Midbrain (tissue), 1 donor: ENCODE measurements at places on chromosomes 11 and 22.
A peak's percentile ranks its signal among the peaks of the same experiment; 100 is the strongest.

- DNase-seq: no peak
Measured at GRCh38 chr11:125350206-125351032, 145.6 kb downstream of the FEZ1 start.

- no peak for DNase-seq
Measured at GRCh38 chr22:20433686-20434241, 3.9 kb downstream of the SCARF2 start.

DNA sequence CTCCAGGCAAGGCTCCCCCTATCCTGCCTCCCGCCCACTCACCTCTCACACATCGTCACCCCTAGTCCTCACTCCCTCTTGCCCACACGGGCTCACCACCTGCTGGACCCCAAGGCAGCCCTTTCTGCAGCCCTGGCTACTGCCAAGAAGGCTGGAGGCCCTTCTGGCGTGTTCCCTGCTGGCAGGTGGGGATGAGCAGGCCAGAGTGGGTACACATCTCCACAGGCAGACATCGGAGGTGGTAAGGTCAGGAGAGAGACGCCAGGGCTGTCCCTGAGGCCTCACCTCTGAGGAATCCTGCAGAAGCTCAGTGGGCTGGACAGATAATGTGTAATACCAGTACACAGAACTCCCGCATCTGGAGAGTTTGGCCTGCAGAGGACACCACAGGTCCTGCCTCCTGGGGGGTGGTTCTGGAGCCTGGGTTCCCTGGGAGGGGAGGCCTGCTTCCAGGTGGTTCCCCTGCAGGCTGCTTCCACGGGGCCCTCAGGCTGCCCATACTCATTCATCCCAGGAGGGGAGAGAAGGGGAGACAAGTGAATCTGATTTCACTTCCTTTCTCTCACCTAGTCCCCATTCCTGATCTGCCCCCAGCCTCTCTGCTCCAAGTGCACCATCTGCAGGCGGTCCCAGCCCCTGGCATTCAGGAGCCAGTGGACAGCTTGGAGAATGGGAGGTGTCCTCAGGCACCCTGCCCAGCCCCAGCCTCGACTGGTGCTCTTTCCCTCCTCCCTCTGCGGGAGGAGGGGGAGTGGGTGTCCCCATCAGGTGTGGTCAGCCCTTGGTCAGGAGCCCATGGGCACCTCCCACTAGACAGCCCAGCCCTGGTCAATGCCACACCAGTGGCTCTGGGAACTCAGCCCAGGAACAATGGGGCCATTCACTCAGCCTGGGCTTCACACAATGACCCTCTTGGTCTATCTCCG, 6.1 kb upstream of the CHST1 start:
- peak; percentile 89 for DNase-seq

DNA sequence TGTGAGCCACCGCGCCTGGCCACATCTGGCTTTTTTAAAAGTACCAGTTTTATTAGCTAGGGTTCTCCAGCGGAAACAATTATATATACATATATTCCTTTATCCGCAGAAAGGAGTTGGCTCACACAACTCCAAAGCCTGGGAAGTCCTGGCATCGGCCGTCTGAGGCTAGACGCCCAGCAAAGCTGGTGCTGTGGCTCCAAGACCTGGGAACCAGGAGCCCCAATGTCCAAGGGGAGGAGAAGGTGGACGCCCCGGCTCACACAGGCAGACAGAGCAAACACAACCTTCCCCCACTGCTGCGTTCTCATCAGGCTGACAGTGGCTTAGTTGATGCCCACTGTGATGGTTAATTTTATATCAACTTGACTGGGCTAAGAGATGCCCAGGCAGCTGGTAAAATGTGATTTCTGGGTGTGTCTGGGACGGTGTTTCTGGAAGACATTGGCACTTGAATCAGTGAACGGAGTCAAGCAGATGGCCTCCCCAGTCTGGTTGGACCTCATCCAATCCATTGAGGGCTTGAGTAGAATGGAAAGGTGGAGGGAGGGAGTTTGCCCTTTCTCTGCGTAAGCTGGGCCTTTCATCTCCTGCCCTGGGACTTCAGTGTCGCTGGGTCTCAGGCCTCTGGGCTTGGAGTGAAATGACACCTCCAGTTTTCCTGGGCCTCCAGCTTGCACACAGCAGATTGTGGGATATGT, 904.4 kb downstream of the BRD1 start:
- DNase-seq: no peak

DNA sequence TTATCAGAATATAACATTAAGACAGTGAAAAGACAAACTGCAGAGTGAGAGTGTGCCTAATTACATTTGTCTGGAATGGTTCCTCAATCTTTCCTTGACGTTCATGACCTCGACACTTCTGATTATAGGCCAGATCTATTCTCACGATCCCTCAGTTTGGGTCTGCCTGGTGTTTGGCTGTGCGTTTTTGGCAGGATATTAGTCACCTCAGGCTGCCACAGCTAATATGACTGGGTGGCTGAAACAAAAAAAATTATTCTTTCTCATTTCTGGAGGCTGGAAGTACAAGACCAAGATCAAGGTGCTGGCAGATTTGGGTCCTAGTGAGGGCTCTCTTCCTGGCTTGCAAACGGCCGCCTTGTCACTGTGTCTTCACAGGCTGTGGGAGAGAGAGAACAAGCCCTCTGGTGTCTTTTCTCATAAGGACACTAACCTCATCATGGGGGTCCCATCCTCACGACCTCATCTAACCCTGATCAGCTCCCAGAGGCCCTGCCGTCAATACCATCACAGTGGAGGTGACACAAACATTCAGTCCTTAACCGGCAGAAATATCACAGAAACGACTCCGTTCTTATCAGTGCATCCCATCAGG, 23.2 kb downstream of the IFITM10 start:
- DNase-seq: no peak

GRCh38 chr11:63893355-63893754, 23.6 kb downstream of the RCOR2 start:
- no peak for DNase-seq

DNA sequence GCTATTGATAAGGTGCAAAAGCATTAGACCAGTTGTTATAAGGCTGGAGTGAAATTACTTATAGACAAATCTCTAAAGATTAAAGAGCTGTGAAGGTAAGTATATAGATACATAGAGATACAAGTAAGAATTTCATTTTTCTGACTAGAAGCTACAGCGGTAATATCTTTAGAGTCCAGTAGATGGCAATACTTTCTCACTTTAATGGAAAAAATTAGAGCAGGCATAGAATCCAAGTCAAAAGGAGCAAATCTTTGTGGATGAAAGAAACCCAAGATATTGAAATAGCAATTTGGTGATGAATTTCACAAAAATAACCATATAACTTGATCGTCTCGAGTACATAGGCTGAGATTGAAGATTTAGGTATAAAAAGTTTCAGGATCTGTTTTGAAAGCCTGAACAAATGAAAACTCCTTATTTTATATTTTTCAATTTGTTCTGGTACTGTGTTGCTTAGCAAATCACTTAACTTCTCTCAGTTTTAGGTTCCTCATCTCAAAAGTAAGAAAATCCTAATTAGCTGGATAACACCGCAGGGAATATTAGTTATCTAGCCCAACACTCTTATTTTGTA, 81.9 kb downstream of the UVRAG start:
- peak; percentile 70 for DNase-seq

- no peak for DNase-seq
Measured at GRCh38 chr11:55966391-55966790, 3.4 kb downstream of the OR10AG1 start.

DNA sequence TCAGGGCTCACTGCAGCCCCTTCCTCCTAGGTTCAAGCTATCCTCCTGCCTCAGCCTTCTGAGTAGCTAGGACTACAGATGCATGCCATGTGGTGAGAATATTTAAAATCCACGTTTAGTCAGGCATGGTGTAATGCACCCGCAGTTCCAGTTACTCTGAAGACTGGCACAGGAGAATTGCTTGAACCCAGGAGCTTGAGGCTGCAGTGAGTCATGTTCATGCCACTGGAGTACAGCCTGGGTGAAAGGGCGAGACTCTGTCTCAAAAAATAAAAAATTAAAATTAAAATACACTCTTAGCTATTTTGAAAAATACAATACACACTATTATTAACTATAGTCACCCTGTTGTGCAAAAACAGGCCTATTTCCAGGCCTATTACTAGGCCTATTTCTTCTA, 38.4 kb downstream of the NOX4 start:
- DNase-seq: no peak

DNA sequence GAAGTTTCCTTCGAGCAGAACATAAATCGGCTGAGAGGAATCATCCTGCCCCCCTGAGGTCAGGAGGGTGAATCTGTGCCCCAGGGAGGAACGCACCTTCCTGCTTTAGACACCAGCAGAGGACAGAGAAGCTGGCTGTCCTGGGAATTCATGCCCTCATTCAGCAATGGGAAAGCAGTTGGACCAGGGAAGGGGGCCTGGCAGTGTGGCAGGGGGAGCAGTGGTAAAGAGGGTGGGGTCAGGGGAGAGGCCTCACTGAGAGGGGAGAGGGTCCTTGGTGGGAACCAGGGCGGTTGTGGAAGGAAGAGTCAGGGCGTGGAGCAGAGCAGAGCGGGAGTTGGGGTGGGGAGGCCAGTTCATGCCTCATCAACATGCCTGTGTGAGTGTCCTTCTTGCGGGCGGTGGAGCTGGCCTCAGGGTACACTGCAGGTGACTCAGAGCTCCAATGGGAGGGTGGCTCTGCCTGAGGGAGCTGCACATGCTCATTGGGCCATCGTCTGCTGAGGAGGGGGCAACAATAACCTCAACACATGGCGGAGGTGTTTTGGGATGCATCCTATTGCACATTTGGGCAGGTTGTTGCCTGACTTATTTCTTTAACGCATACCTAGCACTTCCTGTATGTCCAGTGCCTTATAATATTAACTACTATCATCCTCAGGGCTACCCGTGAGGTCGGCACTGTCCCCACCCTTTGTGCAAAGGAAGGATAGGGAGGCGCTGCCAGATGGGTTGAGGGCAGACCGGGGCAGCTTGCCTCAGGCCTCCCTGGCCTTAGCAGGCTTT, 23.2 kb downstream of the MED15 start:
- DNase-seq: no peak

DNA sequence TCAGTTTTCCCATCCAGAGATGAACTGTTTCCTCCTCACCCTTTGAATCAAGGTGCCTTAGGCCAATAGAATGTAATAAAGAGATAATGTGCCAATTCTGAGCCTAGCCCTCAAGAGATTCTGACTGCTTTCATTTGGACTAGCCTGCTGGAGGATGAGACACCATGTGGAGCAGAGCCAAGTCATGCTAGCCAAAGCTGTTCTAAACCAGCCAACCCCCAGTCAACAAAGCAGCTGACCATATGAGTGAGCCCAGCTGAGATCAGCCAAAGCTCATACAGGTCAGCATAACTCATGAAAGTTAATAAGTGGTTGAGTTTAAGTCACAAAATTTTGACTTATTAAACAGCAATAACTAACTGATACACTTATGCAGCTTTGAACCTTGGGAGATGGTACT, 66.7 kb upstream of the DBX1 start:
- DNase-seq: no peak

DNA sequence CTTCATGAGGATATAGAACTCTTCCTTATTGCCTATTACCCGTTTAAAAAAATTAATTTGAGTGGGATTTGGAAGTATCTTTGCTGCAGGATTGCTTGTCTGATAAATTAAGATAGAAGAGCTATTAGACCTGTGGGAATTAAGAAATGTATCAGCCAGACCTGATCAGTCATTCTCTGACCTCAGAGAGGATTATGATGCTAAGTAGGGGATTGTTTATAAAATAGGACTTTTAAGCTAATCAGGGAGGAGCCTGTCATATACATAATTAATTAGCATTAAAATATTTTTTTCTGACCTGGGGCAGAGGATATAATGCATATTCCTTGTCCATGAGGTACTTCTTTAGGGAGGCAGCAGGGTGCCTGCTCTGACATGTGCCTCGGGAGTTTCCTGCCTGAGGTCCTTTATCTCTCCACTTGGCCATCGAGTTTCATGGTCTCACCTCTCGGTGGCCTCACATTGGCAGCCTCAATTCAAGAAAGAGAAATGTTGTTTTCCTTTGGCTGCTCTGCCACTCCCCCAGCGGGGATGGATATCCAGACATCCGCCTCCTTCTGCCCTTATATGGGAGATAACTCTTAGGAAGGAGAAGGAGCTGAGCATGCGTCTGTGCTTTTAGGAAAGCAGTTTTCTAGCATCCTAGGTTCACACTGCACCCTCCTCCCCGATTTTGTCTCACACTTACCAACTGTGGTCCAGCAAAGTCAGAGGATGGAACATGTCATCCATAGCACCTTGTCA, 41.1 kb downstream of the DIXDC1 start:
- peak; percentile 72 for DNase-seq

GRCh38 chr11:78825591-78826020, 250.9 kb upstream of the NARS2 start:
- DNase-seq: no peak

DNA sequence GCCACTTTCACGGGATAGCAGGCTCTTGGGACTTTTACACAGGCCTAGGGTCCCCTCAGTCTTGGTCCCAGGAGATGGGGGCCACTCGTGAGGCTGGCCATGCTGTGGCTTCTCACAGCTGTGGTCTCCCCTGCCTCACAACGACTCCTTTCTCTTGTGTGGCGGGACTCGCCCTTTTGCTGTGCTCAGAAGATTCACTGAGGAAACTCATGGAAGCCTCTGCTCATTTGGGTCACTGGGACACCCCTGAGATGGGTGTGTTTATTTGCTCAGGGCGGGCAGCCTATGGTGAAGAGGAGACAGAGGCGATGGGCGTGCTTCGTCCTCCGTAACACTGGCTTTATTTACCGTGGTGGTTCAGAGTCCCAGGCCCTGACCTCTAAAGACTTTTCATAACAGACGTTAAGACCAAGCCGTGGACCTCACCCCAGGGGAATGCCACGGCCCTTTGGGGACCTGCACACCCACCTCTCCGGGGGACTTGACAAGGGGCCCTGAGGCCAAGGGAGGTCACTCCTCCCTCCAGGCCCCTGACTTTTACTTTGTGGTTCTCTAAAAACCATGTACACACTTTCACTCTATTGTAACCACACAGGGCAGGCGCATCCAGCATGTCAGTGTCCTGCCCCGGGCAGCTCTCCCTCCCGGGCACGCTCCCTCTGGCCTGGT, 15.5 kb downstream of the TEF start:
- no peak for DNase-seq

GRCh38 chr11:77107950-77108349, 5.3 kb downstream of the OMP start:
- no peak for DNase-seq

DNA sequence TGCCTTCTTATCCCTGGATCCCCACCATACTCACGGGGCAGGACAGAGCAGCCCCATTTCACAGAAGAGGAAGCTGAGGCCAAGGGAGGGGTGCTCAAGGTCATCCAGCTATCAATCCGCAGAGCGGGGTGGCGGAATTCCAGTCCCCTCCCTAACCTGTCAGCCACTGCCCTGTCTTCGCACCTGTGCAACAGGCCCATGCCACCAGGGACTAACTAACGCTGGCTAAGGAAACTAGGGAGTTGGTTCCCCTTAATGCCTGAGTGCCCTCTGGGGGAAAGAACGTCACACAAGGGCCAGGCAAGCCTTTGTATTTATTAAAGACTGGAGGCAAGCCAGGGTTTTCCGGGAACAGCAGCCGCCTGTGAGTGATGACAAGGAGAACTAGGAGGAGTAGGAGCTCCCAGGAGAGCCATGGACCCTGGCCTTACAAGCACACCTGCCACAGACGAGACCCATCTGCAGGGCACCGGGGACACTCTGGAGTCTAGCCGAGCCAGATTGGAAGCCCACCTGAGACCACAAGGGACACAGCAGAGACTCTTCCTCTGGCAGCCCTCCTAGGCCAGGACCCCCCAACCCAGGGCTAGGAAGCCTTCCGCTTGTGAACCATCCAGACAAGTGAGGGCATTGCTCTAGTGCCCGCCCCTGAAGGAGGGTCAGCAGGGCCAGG, 64.4 kb downstream of the MYH9 start:
- peak; percentile 56 for DNase-seq
